ENCODE measurements at places on chromosomes 11 and 22.
A peak's percentile ranks its signal among the peaks of the same experiment; 100 is the strongest.

- no peak for DNase-seq
These were observed 96.6 kb upstream of the LMO1 start for GRCh38 chr11:8360086-8360828.

- no peak for DNase-seq
These were observed 9.6 kb upstream of the EMID1 start for GRCh38 chr22:29195964-29196666.

GRCh38 chr22:25131198-25131887 lies 68.3 kb upstream of the CRYBB3 start:
- no peak for DNase-seq

GRCh38 chr11:8080069-8080670 lies 841 bp upstream of the TUB start:
- DNase-seq: no peak

DNA sequence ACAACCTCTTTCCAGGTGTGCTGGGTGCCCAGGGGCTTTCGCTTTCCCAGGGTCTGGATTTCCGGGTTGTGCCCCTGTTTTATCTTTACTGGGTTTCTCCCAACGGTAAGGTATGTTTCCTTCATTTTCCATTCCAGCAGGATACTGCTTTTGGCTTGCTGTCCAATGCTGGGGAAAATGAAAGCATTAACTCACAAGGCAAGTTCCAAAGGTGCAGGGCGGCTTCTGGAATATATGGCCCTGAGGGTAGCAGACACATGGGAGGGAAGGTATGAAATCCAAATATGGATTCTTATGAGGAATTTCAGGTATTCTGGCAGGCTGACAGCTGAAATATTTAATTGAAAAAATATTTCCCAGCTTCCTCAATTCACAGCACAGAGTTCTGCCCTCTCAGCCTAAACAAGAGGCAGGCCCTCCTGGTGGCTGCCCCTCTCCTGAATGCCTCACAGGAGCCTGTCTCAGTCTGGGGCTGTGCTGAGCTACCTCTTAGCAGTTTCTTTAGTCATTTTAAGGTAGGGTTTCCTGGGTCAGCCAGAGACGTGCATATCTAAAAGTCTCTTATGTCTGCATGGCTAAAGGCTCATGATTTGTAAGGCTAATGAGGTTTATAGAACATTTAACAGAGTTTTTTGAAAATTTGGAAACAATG lies 318.6 kb upstream of the B3GAT1 start:
- no peak for DNase-seq

DNA sequence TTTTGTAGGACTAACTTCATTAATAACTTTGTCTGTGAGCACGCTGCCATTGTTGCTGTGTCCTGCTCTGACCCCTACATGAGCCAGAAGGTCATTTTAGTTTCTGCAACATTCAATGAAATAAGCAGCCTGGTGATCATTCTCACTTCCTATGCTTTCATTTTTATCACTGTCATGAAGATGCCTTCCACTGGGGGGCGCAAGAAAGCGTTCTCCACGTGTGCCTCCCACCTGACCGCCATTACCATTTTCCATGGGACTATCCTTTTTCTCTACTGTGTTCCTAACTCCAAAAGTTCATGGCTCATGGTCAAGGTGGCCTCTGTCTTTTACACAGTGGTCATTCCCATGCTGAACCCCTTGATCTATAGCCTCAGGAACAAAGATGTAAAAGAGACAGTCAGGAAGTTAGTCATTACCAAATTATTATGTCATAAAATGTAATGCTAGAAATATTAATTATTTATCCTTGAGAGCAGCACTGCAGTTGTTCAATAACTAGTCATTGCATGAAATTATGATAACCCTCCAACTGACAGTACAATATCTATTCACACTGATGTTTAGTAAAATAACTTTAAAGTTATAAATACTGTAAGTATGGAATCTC lies 46.4 kb upstream of the OR5D13 start:
- DNase-seq: no peak

DNA sequence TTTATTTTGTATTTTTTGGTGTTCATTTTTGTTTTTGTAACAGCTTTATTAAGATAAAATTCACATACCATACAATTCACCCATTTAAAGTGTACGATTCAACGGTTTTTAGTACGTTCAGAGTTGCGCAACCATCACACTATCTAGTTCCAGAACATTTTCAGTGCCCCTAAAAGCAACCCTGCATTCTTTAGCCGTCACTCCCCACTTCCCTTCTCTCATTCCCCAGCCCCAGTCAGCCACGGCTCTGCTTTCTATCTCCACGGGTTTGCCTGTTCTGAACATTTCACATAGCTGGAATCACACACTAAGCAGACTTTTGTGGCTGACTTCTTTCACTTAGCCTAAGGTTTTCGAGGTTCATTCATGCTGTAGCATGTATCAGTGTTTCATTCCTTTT lies 9.6 kb upstream of the KCNQ1OT1 start:
- no peak for DNase-seq

DNA sequence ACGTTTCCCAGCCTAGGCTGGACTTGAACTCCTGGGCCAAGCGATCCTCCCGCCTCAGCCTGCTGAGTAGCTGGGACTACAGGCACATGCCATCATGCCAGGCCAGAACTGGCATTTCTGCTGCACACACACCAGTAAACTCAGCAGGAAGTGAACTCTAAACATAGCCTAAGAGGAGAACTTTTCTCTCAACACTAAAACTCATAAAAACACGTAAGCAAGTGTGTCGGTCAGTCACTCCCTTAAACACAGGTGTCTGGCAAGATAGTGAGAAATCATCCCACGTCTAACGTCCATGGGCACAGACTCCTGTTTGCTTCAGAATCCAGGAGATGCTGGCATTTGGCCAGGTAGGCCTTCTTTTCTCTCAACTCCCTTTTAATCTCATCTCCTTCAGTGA lies 104.8 kb downstream of the RPL27A start:
- DNase-seq: no peak

- no peak for DNase-seq
These were observed 65.7 kb upstream of the PHOX2A start for GRCh38 chr11:72309641-72310040.

GRCh38 chr22:44623771-44624510 lies 78.1 kb upstream of the PRR5 start:
- peak; percentile 21 for DNase-seq

DNA sequence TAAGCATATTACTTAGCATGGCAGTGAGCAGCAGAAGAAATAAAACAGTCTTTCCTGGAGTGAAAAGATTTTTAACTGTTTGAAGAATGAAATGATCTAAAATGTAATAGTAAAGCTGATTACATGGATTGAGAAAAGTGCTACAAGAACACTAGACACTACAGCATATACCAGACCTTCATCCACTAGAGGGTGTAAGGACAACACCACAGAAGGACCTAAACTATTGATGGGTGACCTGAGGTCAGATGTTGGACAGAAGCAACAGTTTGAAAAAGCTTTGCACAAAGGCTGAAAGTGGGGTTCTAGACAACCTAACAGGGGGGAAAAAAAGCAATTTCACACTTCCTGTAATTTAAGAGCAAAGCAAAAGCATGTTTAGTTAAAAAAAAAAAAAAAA lies 97.7 kb downstream of the RBFOX2 start:
- peak; percentile 5 for DNase-seq

DNA sequence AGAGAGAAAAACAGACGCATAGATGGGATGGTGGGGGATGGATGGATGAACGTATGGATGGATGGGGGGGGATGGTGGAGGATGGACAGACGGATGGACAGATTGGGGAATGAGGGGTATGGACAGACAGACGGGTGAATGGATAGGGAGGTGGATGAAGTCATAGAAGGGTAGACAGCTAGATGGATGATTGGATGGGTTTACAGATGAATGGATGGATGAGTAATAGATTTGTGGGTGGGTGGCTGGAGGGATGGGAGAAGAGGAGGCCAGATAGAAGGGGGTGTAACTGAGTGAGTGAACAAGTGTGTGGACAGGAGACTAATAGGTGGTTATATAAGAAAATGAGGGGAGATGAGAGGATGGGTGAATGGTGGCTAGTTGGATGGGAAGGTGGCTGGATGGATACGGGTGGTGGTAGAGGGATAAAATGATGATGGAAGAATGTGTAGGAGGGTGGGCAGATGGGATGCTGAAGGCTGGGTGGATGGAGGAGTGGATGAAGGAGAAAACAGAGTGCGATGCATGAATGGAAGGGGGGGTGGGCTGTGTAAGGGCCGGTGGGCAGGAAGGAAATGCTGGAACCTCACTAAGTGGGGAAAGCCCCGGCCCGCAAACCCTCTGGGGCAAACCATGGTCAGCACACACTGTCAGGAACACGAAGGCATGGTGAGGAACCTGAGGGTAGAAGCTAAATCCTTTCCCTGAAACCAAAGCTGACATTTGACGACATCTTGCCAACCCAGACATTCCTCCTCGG lies 21.6 kb downstream of the ARVCF start:
- no peak for DNase-seq

DNA sequence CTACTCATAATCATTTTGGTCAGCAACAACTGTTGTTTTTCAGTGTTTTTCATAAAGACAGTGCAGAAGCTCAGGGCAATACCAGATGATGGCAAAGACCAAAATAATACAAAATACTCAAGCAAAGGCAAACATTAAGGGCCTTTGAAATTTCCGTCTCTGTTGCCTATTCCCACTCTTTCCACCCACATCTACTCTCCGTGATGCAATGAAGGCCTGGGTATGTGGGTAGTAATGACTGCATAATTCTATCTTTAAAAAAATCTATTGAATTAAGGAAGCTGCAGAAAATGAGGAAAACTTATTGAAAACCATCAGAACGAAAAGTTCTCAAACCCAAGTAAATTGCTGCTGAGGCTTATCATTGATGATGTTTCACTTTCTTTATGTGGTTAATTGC lies 203.3 kb downstream of the MAML2 start:
- DNase-seq: no peak

- DNase-seq: no peak
These were observed 33.2 kb downstream of the BTBD10 start for GRCh38 chr11:13429836-13430235.

GRCh38 chr11:77079666-77080065 lies 12.9 kb downstream of the CAPN5 start:
- no peak for DNase-seq

- no peak for DNase-seq
These were observed 427.0 kb upstream of the DDI1 start for GRCh38 chr11:103609117-103610066.

DNA sequence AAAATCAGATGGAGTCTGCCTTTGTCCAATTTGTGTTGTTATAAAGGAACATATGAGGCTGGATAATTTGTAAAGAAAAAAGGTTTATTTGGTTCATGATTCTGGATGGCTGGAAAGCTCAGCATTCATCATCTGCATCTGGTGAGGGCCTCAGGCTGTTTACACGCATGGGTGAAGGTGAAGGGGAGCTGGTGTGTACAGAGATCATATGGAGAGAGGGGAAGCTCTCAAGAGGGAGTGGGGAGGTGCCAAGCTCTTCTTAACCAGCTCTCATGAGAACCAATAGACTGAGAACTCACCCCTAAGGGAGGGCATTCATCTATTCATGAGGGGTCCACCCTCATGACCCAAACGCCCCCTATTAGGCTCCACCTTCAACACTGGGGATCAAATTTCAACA lies 40.0 kb downstream of the NEU3 start:
- DNase-seq: no peak
